ENCODE measurements at places on chromosomes 5 and 9.
A peak's percentile ranks its signal among the peaks of the same experiment; 100 is the strongest.

GRCh38 chr5:172687940-172688339 is 46.9 kb downstream of the NEURL1B start:
- no peaks in the 10 kb centered on the region for H3K27me3 ChIP-seq
- no peaks in the 10 kb centered on the region for H3K4me1 ChIP-seq
- H3K27ac ChIP-seq = no peak overlapping the region
- H3K36me3 ChIP-seq = no peaks in the 10 kb centered on the region

DNA sequence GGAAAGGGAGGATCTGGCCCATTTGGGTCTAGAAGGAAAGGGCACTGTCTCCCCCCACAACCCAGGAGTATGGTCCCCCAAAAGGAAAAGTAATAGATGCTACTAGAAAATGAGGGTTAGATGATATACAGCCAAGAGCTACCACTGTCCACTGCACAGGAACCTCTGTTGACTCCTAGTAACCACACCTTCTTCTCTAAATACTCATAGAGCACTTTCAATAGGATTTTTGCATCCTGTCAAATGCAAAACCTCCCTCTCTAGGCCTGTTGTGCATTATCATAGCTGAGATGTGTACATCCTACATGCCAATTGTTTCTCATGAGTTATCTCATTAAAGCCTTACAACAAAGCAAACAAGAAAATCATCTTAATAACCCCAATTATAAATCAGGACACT is 66.8 kb downstream of the THBS4 start:
- H3K36me3 ChIP-seq = no peaks in the 10 kb centered on the region
- no peak for DNase-seq
- no peaks in the 10 kb centered on the region for H3K27me3 ChIP-seq
- H3K4me1 ChIP-seq = no peaks in the 10 kb centered on the region
- H3K27ac ChIP-seq = no peak overlapping the region

DNA sequence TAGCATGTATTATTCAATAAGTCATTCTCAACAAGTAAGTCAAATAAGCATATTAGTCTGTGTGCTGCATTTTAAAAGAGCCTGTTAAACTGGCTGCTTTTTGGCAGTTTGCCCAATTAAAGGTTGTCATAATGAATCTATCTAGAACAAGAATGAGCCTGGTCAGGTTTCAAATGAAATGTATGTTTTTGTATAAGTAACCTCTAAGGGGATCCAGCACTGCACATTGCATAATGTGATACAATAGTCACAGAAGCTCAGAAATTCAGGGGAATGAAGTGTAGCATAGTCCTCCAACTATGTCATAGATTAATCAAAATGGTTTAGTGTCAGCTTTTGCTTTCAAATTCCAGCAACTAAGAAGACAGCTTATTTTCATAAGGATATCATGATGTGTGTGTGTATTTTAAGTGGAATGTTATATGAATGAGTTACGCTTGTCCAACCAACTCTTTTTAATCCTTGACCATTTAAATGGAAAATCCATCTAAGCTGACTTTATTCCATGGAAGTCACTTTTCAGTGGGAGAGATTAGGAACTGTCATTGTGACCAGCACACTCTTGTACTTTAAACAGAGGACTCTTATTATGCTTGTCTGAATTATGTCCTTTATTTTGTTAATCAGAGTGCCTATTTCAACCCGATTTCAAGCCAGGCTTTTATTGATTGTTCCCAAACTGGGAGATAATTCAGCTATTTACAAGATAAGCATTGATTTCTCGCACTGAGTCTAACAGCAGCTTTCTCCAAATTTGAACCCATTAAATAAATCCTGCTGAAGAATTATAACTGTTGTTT is 283.9 kb upstream of the ADAMTSL1 start:
- H3K4me3 ChIP-seq = no peak overlapping the region
- no peaks in the 10 kb centered on the region for H3K4me1 ChIP-seq
- no peak overlapping the region for H3K27ac ChIP-seq
- peak; percentile 16 for DNase-seq
- no peaks in the 10 kb centered on the region for H3K36me3 ChIP-seq
- H3K27me3 ChIP-seq = no peaks in the 10 kb centered on the region

DNA sequence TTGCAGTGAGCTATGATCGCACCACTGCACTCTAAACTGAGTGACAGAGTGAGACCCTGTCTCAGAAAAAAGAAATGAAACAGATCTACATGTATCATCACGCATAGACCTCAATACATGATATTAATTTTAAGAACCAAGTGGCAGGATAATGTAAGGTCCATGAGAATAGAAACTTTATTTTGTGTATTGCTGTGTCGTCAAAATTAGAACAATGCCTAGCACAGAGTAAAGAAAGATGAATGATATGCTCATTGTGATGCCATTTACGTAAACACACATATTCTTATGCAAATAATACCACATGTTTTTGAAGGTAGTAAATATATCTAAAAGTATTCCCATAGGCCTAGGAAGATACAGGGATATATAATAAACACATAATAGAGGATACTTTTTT is 3.6 kb upstream of the UIMC1 start:
- no peak for DNase-seq
- peaks cover 5% of the 10 kb centered on the region for H3K4me1 ChIP-seq
- H3K36me3 ChIP-seq = no peaks in the 10 kb centered on the region
- H3K27ac ChIP-seq = no peak overlapping the region
- no peaks in the 10 kb centered on the region for H3K27me3 ChIP-seq

GRCh38 chr5:63960646-63961045 is 1.6 kb downstream of the HTR1A start:
- no peak overlapping the region for H3K27ac ChIP-seq
- H3K4me1 ChIP-seq = no peaks in the 10 kb centered on the region
- DNase-seq = peak; percentile 53
- H3K27me3 ChIP-seq = peaks cover 22% of the 10 kb centered on the region

GRCh38 chr9:78370991-78371390 is 74.1 kb downstream of the PSAT1 start:
- H3K27ac ChIP-seq = no peak overlapping the region
- H3K4me3 ChIP-seq = no peak overlapping the region
- no peak for DNase-seq
- H3K4me1 ChIP-seq = no peaks in the 10 kb centered on the region
- no peaks in the 10 kb centered on the region for H3K27me3 ChIP-seq

DNA sequence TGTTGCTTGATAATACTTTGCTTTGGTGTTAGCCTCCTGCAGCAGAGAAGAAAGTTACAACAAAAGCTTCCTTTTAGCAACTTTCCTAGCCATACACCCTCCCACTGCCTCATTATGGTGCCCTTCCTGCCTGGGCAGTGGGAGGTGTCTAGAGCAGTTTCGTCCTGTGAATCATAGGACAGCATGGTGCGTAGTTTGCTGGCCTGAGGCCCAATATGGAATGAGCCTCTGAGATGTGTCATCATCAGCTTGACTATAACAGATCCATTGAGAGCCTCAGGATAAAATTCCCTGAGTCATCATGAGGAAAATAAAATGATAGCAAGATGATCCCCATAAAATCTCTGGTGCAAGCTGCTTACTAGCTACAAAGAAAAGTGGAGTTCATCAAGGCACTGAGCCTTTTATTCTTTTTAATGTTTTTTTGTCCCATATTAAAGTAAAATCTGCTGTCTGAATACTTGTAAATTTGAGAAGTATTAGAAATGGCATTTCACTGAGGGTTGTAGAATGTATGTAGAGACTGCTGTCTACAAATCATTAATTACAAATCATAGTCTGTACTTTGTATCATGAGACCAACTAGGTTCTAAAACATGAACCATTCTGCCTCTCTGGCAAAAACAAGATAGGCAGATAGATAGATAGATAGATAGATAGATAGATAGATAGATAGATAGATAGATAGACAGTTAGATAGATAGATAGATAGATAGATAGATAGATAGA is 303.0 kb upstream of the PDE4D start:
- no peak overlapping the region for H3K27ac ChIP-seq
- no peaks in the 10 kb centered on the region for H3K4me1 ChIP-seq
- no peak overlapping the region for H3K4me3 ChIP-seq
- DNase-seq = no peak

- H3K4me3 ChIP-seq = no peak overlapping the region
- no peak overlapping the region for H3K27ac ChIP-seq
- peak; percentile 43 for DNase-seq
- no peaks in the 10 kb centered on the region for H3K4me1 ChIP-seq
- no peaks in the 10 kb centered on the region for H3K27me3 ChIP-seq
Measured at GRCh38 chr5:53425687-53426511, 54.5 kb upstream of the FST start.

GRCh38 chr9:123318961-123319421 is 37.0 kb upstream of the CRB2 start:
- H3K4me1 ChIP-seq = no peaks in the 10 kb centered on the region
- DNase-seq = no peak
- no peak overlapping the region for H3K4me3 ChIP-seq
- H3K36me3 ChIP-seq = no peaks in the 10 kb centered on the region
- H3K27me3 ChIP-seq = no peaks in the 10 kb centered on the region

DNA sequence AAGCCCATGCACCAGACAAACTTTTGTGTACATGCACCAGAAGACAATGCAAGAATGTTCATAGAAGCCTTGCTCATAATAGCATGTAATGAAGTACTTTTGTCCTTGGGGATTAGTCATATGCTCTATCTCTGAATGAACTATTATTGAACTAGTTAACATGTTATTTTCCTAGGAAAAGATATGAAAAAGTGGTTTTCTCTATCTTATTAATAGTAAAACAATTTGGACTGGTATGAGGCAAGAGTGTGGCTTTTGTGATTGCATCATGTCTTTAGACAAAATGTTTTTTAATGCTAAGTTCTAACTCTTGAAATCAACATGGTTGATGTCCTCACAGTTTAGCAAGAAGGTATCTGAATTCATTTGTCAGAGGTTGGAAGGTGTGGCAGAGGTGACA is 55.7 kb upstream of the SPDL1 start:
- H3K27ac ChIP-seq = no peak overlapping the region
- no peaks in the 10 kb centered on the region for H3K27me3 ChIP-seq
- DNase-seq = no peak
- H3K36me3 ChIP-seq = no peaks in the 10 kb centered on the region
- no peaks in the 10 kb centered on the region for H3K4me1 ChIP-seq

DNA sequence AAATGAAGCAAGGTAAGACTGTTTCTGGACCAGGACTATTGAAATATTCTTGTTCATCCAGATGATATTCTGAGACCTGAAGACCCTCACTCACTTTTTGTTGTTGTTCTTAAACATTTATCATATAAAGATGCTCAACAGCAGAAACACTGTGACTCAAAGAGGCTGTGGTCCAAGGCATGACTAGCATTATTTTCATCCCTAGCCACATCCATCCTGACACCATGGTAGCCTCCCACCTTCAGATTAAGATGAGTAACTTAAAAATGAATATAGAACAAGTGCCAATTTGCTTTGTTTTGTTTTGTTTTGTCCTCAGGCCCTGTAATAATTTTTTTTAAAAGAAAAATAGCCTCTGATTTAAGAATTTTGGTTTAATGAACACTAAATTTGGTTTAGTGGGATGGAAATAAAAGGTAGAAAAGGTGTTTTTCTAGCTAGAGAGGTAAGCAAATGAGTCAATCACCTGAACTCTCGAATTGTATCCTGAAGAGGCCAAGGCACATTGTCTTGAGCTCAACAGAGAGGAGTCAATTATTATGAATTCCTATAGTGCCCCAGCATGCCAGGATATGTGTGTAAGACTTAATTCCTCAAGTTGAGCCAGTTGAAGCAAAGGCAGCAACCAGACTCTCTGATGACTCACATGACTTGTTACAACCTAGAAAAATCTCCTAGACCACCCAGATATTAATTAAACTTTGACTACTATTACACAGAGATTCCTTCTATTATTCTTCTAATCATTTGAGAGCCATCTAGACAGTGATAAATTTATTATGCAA is 380.1 kb upstream of the TUSC1 start:
- no peaks in the 10 kb centered on the region for H3K27me3 ChIP-seq
- no peak overlapping the region for H3K4me3 ChIP-seq
- H3K27ac ChIP-seq = no peak overlapping the region
- no peaks in the 10 kb centered on the region for H3K4me1 ChIP-seq

- H3K36me3 ChIP-seq = no peaks in the 10 kb centered on the region
- H3K27me3 ChIP-seq = no peaks in the 10 kb centered on the region
- no peak overlapping the region for H3K27ac ChIP-seq
- DNase-seq = peak; percentile 72
- H3K4me3 ChIP-seq = no peak overlapping the region
Measured at GRCh38 chr5:38190111-38190510, 68.2 kb upstream of the EGFLAM start.

DNA sequence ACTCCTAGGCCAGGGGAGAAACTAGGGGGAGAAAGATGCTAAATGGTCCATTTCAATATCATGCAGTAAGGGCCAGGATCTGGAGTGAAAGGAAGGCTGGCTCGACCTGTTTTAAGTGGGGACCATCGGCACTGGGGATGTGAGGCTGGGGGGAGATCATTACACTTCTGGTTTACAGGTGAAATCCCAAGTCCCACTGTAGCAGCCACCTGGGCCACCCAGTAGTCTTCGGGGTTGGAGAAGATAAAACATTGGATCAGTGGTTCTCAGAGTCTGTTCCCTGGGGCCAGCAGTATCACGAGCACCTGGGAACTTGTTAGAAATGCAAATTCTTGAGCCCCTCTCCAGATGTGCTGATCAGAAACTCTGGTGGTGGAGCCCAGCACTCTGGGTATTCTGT is 111.3 kb upstream of the ALDH1B1 start:
- H3K27ac ChIP-seq = no peak overlapping the region
- no peaks in the 10 kb centered on the region for H3K36me3 ChIP-seq

GRCh38 chr9:99162759-99163364 is 57.9 kb downstream of the TGFBR1 start:
- no peak for DNase-seq
- no peaks in the 10 kb centered on the region for H3K4me1 ChIP-seq
- no peak overlapping the region for H3K4me3 ChIP-seq
- H3K36me3 ChIP-seq = no peaks in the 10 kb centered on the region
- no peaks in the 10 kb centered on the region for H3K27me3 ChIP-seq
- H3K27ac ChIP-seq = no peak overlapping the region

- no peak for DNase-seq
- H3K27me3 ChIP-seq = no peaks in the 10 kb centered on the region
- no peak overlapping the region for H3K4me3 ChIP-seq
- no peaks in the 10 kb centered on the region for H3K36me3 ChIP-seq
- H3K27ac ChIP-seq = no peak overlapping the region
Measured at GRCh38 chr5:95403996-95404395, 12.8 kb downstream of the FAM81B start.

- no peak for DNase-seq
- H3K36me3 ChIP-seq = peaks cover 2% of the 10 kb centered on the region
- no peaks in the 10 kb centered on the region for H3K27me3 ChIP-seq
- H3K4me1 ChIP-seq = no peaks in the 10 kb centered on the region
Measured at GRCh38 chr5:131525805-131526204, 109.2 kb downstream of the RAPGEF6 start.

DNA sequence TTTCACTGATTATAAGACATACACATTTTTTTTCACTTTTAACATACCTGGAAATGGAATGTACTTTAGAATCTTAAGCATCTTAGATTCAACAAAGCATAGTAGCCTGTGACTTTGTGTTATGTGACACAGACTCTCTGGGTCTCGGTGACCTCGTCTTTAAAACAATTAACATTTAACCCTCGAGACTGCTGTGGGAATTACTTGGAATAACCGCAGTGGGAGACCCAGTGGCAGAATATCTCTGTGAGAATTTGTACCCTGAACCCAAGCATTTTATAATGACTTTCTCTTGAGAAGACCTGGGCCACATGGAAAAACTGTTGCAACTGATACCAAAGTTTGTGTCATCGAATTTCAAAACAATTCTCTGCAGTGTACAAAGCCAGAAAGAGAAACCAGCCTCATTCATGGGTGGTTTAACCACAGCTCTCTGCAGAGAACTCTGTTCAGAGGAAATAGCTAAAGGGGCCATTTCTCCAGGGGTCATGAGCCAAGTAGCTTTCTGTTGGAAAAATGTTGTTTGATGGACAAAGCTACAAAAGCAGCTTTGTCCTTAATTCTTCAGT is 10.0 kb upstream of the RETREG1 start:
- H3K4me3 ChIP-seq = no peak overlapping the region
- H3K27ac ChIP-seq = no peak overlapping the region
- DNase-seq = no peak
- H3K4me1 ChIP-seq = no peaks in the 10 kb centered on the region
- H3K36me3 ChIP-seq = no peaks in the 10 kb centered on the region
- no peaks in the 10 kb centered on the region for H3K27me3 ChIP-seq
